ENCODE measurements at places on chromosomes 11 and 22.
A peak's percentile ranks its signal among the peaks of the same experiment; 100 is the strongest.

DNA sequence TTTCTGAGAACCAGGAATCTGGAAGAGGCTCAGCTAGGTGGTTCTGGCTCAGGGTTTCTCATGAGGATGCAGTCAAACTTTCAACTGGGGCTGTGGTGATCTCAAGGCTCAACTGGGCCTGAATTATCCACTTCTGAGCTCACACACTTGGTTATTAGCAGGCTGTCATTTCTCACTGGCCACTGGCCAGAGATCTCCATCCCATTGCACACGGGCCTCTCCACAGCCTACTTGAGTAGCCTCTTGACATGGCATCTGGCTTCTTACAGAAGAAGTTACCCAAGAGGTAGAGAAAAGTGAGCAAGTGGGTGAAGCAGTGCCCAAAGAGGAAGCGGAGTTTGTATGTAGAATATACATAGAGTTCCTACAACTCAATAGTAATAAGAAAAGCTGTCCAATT, 16.0 kb downstream of the CALCA start:
- DNase-seq: no peak

- peak; percentile 56 for DNase-seq
Measured at GRCh38 chr11:70174547-70175235, 28.4 kb upstream of the FADD start.

DNA sequence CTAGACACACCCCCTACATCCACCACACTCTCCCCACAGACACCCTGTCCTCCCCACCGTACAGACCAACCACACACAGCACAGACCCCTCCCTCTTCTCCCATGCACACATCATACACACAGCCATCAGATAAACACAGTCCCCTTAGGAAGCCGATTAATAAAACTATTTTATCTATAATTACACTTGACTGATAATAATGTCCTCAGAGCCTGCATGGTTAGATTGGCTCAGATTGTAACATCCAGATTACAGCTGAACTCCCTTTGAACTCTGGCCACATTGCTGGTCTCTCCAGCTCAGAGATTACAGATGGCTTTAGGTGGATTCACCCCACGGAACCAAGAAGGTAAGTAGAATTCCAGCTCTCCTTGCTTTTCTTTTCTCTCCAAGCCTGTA, 9.5 kb upstream of the ELF5 start:
- no peak for DNase-seq

DNA sequence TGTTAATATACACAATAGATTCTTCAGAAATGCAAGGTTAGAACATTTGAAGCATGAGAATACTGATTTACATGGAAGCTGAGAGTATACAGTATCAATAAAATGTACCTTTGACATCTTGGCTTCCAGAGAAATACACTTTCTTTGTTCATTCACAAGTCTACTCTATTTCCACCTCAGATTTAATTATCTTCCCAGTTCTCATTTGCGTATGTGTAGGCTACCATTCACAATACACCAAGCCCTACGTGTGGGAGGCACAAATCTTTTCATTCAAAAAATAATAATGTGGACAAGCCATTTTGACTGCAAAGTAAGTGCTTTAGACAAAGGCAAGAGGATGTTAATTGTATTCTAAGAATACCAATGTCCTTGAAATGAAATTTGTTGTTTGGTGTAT, 132.7 kb upstream of the MTMR2 start:
- no peak for DNase-seq

DNA sequence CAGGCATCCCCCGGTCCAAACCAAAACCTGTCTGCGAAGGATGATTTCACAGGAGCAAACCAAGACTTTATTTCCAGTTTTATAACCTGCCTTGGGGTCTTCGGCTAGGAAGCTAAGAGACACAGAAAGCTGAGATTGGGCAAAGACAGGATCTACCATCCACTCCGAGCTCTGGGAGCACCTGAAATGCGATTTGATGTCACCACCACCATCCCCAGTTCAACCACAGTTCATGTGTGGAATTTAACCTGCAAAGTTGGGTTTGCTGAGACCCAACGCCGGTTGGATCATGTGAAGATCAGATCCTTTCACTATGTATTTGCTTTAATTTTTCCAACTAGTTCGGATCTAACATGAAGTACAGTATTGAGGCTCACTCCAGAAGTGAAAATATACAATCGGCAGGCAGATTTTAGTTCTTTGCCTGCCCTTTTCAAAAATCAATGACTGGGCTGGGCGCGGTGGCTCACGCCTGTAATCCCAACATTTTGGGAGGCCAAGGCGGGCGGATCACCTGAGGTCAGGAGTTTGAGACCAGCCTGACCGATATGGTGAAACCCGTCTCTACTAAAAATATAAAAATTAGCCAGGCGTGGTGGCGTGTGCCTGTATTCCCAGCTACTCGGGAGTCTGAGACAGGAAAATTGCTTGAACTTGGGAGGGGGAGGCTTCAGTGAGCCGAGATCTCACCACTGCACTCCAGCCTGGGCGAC, 1.4 kb upstream of the C11orf24 start:
- DNase-seq: no peak

GRCh38 chr11:120280600-120281051, 40.7 kb downstream of the POU2F3 start:
- DNase-seq: no peak

DNA sequence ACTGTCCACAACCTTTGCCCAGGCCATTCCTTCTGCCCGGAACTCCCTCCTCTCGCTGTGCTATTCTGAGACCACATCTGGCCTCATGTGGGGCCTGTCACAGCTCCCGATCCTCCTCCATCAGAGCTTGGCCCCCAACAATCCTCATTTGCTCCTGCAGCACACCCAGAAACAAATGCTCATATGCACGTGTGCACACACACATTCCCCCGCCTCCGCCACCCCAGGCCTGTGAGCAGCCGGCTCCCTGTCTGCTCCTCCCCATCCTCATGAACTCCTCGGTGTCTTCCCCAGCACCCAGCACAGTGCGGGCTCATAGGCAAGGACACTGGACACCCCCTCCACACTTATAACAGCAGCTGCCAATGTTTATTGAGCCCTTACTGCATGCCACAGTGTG, 29.7 kb upstream of the PICK1 start:
- no peak for DNase-seq

DNA sequence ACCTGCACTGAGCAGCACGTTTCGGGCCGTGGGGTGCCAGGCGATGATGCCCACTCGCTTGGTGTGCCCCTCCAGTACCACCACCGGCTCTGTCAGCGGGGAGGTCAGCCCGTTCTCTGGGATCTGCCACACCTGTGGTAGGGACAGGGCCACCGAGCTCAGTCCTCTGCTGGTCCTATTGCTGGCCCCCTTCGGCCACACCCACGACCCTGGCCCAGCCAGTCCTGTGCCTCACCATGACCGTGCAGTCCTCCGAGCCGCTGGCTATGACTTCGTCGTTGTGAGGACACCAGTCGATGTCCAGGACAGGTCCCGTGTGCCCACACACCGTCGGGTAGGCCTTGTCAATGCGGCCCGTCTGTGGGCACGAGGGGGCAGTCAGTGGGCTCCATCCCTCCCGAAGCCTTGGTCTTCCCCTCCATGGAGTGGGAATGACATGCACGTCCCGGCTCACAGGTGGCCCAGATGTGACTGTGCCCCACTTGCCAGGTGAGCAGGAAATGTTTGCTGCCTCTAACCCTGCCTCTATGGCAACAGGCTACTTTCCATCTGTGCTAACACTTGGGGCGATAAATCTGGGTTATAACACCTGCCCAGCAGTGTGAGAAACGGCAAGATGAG, 1.4 kb downstream of the CORO1B start:
- no peak for DNase-seq

DNA sequence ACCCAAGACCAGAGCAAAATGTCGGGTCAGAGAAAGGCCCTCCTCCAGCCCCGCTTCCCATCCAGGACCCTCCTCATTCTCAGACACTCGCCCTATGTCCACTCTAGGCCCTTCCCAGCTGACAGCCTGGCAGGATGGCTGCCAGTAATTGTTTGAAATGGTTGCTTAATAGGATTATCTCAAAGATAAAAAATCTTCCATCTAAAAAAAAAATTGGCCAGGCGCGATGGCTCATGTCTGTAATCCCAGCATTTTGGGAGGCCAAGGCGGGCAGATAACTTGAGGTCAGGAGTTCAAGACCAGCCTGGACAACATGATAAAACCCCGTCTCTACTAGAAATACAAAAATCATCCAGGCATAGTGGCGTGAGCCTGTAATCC, 32.4 kb downstream of the SCGB1A1 start:
- DNase-seq: no peak

DNA sequence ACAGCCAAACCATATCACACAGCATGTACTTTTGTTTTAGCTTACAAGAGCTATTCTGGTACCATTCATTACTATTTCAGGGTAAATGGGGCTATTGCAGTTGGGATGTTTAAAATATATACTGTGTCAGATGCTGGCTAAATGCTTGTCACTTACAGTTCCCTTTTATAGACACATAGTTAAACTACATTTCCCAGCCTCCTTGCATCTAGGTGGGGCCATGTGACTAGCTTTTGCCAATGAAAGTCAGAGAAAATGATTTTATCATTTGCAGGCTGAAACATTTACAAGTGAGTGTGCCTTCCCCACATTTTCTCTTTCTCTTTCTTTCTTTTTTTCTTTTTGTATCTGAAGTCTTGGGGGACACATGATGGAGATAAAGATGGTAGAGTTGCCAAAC, 7.8 kb upstream of the IFTAP start:
- DNase-seq: no peak
